ENCODE measurements at places on chromosomes 12 and 14.

DNA sequence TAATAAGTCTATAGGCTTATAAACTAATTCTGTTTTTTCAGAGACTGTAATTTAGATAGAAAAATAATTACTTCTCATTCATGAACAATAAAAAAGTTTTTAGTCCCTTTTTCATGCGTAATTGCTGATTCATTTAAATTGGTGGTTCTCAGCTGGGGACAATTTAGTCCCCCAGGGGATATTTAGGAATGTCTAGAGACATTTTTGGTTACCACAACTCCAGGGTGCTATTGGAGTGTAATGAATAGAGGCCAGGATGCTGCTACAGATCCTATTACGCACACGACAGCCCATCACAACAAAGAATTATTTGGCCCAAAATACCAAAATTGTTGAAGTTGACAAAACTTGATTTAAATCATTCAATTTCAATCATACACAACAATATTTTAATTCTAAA is 22.8 kb upstream of the VCPKMT start:
- no peaks in the 10 kb centered on the region for H3K36me3 ChIP-seq
- DNase-seq: no peak
- H3K4me1 ChIP-seq: no peaks in the 10 kb centered on the region
- H3K27me3 ChIP-seq: no peaks in the 10 kb centered on the region
- no peak overlapping the region for H3K4me3 ChIP-seq
- H3K27ac ChIP-seq: no peak overlapping the region

DNA sequence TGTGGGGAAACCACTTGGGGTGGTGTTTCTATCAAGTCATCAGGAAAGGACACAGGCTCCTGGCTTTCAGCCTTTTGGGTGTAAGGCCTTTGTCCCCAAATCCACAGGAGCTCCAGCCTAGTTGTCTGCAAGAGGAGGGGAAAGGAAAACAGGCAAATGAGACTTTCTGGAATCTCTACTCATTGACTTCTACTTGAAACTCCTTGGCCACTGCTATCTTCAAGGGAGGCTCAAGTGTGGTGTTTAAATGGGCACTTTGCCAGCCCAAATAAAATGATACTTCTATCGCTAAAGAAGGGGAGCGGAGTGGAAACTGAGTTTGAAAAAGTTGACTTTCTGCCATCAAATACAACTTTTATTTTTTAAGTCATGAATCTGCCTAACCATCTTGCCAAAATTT is 445.9 kb upstream of the RGS6 start:
- peaks cover 17% of the 10 kb centered on the region for H3K4me1 ChIP-seq
- DNase-seq: no peak
- no peak overlapping the region for H3K4me3 ChIP-seq

- no peaks in the 10 kb centered on the region for H3K27me3 ChIP-seq
- no peaks in the 10 kb centered on the region for H3K4me1 ChIP-seq
- DNase-seq: no peak
- H3K4me3 ChIP-seq: no peak overlapping the region
- H3K27ac ChIP-seq: no peak overlapping the region
These were observed 61.1 kb upstream of the NUDT4 start for GRCh38 chr12:93316623-93316971.

DNA sequence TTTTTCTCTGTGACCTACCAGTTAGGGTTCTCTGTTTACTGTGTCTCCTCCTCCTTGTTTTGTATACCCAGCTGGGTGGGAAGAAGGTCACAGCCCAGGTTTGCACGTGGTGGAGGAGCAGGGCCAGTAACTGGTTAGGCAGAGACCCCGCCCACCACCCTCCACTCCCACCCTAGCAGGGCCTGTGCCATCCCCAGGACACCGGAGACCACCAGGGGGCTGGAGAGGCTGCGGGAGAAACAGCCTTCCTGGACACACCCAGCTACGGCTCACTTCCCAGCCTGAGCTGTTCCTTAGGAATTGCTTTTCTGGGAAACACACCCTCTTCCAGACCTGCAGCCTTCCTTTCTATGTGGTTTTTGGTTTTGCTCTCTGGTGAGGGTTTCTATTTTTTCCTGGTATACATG is 21.1 kb downstream of the BDKRB2 start:
- DNase-seq: no peak
- H3K27me3 ChIP-seq: no peaks in the 10 kb centered on the region
- no peaks in the 10 kb centered on the region for H3K4me1 ChIP-seq
- H3K4me3 ChIP-seq: no peak overlapping the region
- no peak overlapping the region for H3K27ac ChIP-seq
- no peaks in the 10 kb centered on the region for H3K36me3 ChIP-seq

DNA sequence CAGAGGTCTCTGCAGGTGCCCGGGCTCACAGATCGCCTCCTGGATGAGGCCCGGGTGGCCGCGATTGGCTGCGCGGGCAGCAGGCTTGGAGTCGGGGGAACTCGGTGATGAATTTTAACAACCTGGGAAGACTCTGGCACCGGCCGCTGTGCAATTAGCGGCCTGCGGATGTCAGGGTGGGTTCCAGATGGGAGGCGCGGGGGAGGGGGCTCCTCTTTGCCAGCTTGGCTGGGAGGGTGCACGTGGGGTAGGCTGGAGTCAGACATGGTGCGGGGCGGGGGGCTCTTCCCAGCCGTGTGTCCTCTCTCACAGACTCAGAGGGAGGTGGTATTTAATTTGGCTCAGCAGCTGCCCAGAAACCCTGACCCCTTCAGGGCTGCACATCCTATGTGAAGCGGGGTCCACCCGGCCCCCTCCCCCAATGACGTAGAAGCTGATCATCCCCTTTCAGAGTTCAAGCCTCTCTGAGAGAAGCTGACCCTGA is 81.4 kb downstream of the KIF26A start:
- H3K27ac ChIP-seq: no peak overlapping the region
- no peaks in the 10 kb centered on the region for H3K27me3 ChIP-seq
- no peak overlapping the region for H3K4me3 ChIP-seq
- no peak for DNase-seq
- no peaks in the 10 kb centered on the region for H3K36me3 ChIP-seq

GRCh38 chr12:118312578-118312977 is 60.1 kb downstream of the TAOK3 start:
- H3K27ac ChIP-seq: peak overlapping the region; percentile 82
- H3K4me3 ChIP-seq: peak overlapping the region; percentile 47
- H3K27me3 ChIP-seq: no peaks in the 10 kb centered on the region
- DNase-seq: peak; percentile 73
- peaks cover 40% of the 10 kb centered on the region for H3K4me1 ChIP-seq

DNA sequence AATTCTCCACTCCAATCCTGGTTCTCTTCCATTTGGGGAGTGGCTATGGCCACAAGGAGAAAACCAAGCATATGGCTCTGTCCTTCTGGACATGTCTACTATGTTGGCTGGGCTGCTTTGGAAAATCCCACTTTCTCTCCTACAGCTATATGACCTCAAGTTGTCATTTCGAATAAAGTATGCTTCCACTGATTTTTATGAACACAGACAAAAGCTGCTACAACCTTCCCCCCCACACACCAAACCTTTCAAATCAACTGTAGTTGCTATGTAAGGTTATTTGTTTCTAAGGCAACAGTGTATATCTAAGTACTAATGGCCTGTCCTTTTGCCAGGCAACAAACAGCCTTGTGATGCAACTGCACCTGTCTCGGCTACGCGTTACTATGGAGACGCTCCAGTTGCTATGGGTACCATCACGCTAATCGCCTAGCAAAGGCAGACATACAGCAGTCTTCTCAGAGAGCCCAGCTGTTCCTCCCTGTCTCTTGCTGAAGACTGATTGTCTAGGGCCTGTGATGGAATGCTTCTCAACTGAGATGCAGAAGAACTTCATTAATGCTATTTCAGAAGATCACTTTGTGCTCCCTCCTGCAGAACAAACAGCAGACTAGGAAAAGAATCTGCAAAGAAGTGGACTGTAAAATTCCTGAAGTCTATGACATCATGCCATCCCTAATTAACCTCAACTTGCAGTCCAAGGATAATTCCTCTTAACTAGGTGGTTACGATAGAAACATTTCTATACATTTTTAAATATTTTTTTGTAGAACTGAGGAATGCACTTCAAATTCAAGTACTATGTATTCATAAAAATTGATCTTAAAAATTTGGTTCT is 67.6 kb downstream of the FOXN3 start:
- no peak overlapping the region for H3K27ac ChIP-seq
- no peak overlapping the region for H3K4me3 ChIP-seq
- no peak for DNase-seq
- peaks cover 23% of the 10 kb centered on the region for H3K36me3 ChIP-seq
- no peaks in the 10 kb centered on the region for H3K27me3 ChIP-seq

DNA sequence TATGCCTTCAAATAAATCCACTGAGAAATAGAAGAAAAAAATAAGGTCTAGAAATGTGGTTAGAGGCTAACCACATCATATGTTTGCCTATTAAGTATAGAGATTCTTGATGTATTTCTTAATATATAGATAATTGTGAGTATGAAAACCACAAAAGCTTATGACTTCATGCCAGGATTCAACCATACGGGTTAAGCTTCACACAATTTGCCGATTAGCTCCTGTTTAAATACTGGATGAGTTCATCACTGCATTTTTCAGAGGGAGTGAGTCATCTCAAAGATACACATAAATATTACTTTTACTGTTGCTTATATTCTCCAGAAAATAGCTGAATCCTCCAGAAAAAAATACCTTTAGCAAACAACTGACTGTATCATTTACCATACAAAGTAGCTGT is 79.6 kb downstream of the RPL10L start:
- no peaks in the 10 kb centered on the region for H3K27me3 ChIP-seq
- no peaks in the 10 kb centered on the region for H3K4me1 ChIP-seq
- no peak for DNase-seq
- no peak overlapping the region for H3K4me3 ChIP-seq

DNA sequence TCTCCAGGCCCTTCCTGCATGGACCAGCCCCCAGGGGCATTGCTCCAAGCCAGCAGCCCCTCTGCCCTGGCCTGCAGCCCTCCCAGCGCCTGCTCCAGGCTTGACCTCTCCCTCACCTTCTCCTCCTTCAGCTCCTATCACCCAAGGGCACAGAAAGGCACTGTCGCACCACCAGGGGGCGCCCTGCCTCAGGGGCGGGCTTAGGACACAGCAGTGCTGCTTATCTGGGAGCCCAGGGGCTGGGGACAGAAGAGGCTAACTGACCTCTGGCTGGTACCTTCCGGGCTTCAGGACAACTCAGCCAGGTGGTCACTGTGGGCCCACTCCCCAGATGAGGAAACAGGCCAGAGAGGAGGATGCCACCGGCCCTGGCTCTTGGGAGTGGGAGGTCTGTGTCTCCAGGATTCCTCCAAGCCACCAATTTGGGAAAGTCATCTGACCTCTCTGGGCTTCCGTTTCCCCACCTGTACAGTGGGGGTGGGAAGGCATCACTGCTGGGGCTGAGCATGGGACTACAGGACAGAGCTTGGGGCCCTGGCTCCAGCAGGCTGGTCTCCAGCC is 25.3 kb upstream of the GPR132 start:
- H3K36me3 ChIP-seq: no peaks in the 10 kb centered on the region
- H3K27ac ChIP-seq: no peak overlapping the region
- no peak for DNase-seq
- peaks cover 21% of the 10 kb centered on the region for H3K4me1 ChIP-seq

DNA sequence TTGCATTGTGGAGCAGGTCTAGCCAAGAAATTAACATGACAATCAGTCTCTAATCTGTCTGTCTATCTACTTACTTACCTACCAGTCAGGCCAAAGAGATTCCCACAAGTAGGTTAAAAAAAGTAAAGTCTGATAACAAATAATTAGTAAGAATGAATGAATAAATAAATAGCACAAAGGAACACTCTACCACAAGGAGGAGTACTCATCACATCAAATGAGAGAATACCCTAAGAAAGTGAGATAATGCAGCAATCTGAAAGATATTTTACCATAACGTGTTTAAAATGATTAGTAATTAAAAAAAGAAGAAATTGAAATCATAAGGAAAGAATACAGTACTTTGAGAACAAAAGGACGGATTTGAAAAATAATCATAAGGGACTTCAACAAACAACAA is 187.2 kb downstream of the SYNE2 start:
- H3K36me3 ChIP-seq: no peaks in the 10 kb centered on the region
- no peaks in the 10 kb centered on the region for H3K27me3 ChIP-seq
- DNase-seq: no peak
- H3K4me3 ChIP-seq: no peak overlapping the region
- H3K4me1 ChIP-seq: no peaks in the 10 kb centered on the region

DNA sequence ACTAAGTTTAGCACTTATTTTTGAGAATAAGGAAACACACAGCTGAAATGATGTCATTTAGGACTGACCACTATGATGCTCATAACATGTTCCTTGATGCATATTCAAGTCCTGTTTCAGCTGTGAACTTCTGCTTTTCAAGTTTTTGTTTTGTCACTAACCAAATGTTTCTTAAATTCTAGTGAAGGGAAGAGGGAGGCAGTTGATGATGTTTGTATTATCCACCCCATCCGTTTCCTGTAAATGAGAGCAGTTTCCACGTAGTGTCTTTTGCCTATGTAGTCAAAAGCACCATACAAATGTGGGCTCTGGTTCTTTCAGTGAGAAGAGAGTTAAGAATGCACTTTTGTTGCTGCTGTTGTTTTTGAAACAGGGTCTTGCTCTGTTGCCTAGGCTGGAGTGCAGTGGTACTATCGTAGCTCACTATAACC is 491.8 kb downstream of the PCNX1 start:
- H3K27ac ChIP-seq: peak overlapping the region; percentile 97
- peak overlapping the region; percentile 22 for H3K4me3 ChIP-seq
- H3K4me1 ChIP-seq: peaks cover 28% of the 10 kb centered on the region
- peak; percentile 83 for DNase-seq
- no peaks in the 10 kb centered on the region for H3K36me3 ChIP-seq
- no peaks in the 10 kb centered on the region for H3K27me3 ChIP-seq
